Activated CD8-positive, alpha-beta memory T cell treated with anti-CD3 and anti-CD28 coated beads, Interleukin-2, amount 50 U/mL, for 4 hours (primary cell): ENCODE measurements at places on chromosomes 13 and 19.

GRCh38 chr19:56765137-56765536, 75.4 kb downstream of the PEG3 start:
- no peak for DNase-seq

GRCh38 chr13:94122300-94122915, 357.1 kb downstream of the DCT start:
- no peak for DNase-seq

DNA sequence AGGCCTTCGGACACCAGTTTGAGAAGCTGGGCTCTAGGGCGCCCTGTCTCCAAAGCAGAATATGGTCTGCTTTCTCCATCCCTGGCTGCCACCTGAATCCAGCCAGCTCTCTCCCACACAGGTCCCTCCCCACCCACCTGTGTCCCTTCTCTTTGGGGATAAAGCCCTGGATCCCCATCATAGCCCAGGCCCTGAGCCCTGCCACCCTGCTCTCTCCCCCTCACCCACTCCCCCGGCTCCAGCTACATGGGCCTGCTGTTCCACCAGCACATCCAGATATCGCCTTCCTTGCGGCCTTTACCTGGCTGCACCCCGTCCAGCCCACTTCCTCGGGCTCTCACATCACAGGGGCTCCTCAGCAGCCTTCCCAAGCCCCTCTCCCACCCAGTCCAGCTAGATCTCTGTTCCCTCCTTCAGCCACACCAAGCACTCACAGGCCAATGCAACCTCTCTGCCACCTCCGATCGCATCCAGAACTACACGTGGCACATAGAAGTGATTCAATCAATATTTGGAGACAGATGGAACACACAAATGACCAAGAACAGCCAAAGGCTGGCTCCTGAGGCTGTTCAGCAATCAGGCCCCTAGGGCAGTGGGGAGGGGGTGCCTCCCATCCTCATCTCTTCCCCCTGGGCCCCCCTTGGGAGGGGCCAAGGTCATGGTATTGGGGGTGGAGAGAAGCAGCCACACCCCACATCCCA, 7.6 kb downstream of the AKT2 start:
- DNase-seq: no peak

DNA sequence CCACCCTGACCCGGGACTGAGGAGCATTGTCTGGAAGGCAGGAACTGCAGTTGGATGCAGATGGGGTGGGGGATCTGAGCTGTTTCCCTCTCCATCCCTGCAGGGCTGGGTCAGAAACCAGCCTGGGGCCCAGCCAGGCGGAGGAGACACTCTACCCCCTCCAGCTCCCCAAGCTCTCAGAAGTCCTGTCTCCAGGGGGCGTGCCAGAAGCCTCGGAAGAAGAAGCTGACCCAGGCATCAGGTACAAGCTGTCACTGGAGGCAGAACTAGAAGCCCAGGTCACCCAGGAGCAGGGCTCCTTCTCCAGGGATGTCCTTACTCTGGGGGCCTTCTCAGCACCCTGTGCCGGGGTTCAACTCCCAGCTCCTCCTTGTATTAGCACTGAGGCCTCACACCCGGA, 15.5 kb downstream of the SIX5 start:
- DNase-seq: no peak

DNA sequence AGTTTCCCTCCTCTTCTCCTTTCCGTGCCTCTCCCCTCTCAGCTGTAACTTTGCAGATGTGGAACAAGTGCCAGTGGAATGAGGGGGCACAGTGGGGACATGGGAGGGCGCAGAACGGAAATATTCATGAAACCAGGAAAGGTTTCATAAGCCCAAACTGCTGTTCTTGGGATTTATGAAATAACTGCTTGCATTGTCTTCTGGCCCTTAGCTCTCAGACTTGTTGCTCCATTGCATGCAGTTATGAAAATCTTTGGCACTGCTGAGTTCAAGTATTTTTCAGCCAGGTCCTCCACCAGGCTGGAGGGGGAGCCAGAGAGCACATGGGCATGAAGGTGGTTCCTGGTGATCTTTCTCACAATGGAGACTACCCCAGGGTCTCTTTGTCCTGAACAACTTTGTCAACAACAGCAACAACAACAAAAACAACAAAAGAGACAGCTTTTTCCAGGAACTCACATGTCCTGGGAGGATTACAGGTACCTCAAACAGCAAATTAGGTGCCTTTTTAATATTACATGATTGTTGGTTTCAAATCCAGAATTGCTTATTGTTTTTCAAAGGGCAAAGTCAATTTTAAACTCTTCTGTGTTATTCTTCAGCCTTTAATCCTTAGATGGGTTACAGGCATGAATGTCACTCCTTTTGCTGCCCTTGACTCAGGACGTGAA, 1.5 kb downstream of the RGCC start:
- peak; percentile 63 for DNase-seq

DNA sequence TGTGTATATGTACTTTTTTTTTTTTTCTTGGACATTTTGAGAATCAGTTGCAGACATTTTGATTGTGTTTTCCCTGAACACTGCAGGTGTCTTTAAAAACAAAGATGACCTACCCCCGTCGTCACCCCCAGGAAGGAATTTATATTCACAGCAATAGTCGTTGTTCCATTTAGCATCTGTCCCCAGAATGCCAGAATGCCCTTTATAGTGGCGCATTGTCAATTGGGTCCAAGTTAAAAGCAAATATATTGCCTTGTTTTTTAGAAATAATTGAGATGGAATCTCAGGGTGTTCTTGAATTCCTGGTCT, 1.8 kb upstream of the RNF225 start:
- no peak for DNase-seq

- DNase-seq: peak; percentile 72
Observed at GRCh38 chr19:3062165-3063105, at the start of gene TLE5. TSS of gene TLE5 (minus strand) at chr19:3062495. CDS start at chr19:3062200, 295 bp downstream.

DNA sequence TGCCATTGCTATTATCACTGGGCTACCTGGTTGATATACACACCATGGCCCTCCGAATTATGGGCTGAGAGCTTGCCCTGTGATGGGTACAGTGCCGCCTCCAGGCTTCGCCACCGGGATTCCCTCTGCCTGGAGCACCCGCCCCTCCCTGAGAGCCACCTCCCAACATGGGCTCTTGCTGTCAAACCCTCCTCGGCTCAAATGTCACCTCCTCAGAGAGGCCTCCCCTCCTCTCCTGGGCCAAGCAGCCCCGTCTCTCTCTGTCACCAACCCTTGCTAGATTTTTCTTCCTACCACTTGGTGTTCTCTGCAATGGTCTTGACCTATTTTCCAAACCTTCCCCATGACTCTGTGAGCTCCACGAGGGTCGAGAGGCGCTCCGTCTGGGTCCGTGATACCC, 12.2 kb upstream of the TLE2 start:
- DNase-seq: no peak

GRCh38 chr19:6071875-6072274, 38.4 kb downstream of the RFX2 start:
- DNase-seq: no peak

GRCh38 chr13:51770681-51771417, 33.1 kb downstream of the DHRS12 start:
- DNase-seq: no peak

DNA sequence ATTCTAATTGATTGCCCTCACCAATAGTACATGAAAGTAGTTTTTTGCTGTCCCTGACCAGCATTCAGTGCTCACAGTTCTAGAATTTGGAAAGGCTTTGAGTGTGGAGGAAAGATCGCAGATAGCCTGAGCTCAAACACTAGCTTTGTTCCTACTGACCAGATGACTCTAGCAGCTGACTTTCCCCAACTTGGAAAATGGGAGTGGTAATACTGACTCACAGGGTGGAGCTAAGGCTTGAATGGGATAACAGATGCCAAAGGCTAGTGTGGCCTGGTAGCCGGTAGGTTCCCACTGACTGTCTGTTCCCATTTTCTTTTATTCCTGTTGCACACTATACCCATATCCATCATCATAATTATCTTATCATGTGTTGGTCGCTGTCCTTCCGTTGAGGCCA, 3.7 kb downstream of the ZSCAN22 start:
- no peak for DNase-seq

- DNase-seq: no peak
Observed at GRCh38 chr13:32889986-32890565, 126.1 kb upstream of the KL start.

DNA sequence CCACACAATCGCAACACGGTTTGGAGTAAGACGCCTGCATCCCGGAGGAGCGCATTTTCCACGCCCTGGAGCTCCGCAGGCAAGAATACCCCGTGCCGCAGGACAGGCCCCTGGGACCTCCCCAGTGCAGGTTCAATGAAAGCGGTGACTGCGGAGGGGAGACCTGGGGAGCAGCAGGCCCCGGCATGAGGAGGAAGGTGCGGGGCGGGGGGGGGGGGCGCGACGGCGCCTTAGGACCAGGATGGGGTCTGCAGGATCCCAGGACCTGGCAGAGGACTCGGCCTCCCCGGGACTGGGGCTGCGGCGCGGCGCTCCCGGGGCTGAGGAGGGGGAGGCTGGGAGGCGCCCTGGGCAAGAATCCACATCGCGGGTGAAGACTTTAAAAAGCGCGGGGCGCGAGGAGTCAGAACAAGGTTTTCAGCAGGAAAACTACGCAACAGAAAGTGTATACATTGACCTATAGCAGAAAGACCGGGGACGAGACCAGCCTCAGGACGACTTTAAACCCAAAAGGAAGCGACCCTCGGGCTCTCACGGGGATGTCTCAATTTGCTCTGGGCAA, 432 bp downstream of the ZNF611 start:
- no peak for DNase-seq

DNA sequence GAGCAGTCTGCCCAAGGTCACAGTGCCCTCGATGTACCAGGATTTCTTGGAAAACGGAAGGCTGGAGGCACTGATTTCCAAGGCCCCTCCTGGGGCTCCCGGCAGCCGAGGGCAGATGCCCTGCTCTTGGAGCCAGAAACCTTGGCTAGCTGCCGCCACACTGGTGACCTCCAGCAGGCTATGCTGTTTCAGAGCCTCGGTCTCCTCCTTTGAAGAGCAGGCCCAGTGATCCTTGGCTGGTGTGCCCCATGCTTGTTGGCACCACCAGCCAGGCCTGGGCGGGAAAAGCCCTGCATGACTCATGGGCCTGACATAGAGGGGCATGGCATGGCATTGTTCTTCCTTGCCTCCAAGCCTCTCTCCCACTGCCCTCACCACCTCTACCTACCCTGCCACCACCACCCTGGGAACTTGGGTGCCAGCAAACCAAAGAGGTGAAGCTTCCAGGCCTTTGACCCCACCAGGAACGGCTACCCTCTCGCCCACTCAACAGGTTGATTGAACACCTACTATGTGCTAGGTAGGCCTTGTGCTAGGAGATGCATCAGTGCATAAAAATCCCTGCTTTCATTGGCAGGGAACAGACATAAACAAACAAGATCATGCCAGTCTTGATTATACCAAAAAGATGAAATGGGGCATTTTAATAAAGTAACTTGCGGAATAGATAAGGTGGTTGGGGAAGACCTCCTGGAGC, 1.6 kb upstream of the CLEC11A start:
- DNase-seq: no peak

- no peak for DNase-seq
Observed at GRCh38 chr13:43830497-43830881, 43.7 kb upstream of the ENOX1 start.

DNA sequence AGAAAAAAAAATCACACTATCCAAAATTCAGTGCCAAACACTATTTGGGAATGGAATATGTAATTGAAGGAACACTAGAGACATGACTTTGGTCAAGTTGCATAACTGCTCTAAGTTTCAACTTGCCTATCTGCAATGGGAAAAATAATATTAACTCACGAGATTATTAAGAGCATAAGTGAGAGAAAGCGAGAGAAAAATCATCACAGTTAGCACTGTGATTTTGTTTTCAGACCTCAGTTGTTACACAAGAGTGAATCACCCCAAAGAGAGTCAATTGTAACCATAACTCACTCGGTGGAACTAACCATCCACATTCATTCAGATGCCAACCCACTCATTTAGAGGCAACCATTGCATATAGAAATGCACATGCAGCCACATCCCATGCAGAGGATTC, 147.1 kb downstream of the NHLRC3 start:
- DNase-seq: no peak

DNA sequence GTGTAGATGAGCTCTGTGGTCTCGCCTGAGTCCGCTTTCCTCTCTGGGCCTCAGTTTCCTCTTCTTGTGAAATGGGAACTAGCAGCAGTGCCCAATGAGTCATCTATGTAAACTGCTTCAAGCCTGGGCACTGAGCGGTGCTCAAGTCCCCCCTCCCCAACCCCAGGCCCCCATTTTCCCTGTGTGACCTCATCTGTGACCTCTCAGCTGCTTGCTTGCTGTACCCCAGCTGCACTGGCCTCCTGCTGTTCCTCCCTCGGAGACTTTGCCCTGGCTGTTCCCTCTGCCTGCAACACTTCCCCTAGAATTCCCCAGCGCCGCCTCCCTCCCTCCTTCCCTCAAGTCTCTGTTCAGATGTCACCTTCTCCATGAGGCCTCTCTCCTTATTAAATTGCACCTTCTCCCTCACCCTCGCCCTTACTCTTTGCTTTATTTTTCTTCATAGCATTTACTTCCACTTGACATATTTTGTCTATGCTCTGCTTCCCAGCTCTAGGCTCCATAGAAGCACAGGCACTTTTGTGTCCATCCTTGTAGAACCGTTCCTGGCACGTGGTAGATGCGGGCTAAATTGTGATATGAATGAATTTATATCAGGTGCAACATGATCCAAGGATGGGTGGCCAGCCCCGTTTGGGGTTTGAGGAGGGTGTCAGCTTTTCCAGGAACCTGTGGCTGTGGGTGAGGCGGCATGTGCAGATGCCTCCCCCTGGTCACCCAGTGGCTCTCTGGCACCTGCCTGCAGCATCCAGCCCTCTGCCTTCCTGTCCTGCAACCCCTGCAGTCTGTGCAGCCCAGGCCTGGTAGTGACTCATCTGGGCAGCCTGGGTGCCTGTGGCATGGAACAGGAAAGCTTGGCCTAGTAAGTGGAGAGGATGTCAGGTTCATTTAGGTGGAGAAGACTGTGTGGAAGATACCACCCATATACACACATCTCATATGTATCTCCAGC, 26.3 kb downstream of the SIPA1L3 start:
- DNase-seq: no peak

- no peak for DNase-seq
Observed at GRCh38 chr19:45471931-45472562, 4.3 kb downstream of the FOSB start.

DNA sequence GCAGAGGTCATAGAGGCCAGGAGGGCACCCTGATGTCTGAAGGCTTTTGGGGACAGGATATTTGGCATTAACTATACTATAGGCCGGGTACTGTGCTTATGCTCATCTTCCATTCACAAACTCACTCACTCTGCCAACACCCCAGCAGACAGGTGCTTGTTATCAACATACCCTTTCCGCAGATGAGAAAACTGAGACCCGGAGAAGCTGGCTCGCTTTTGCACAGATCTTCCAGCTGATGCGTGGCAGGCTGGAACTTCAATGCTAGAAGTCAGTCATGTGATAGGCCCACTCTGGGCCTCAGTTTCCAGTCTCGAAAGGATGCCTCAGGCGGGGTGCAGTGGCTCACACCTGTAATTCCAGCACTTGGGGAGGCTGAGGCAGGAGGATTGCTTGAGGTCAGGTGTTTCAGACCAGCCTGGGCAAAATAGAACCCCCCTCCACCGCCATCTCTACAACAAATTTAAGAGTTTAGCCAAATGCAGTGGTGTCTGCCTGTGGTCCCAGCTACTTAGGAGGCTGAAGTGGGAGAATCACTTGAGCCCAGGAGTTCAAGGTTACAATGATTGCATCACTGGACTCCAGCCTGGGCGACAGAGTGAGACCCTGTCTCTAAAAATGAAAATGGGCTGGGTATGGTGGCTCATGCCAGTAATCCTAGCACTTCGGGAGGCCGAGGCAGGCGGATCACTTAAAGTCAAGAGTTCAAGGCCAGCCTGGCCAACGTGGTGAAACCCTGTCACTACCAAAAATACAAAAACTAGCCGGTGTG, 9.5 kb downstream of the CNN1 start:
- no peak for DNase-seq
